ENCODE measurements at places on chromosomes 3 and 15. TPM values are rescaled to one million over a fixed set of nuclear protein-coding genes. Genes with fewer than 3 reads are reported as not detected.

The LSG1 gene
- total RNA-seq = 39.6 TPM

The SV2B gene
- 10.1 TPM for total RNA-seq

The FBXO40 gene
- 0.18 TPM for total RNA-seq

The PLS1 gene
- 1.9 TPM for total RNA-seq

The PRR23A gene
- total RNA-seq = not detected

The NDN gene
- total RNA-seq = 0.31 TPM

The EFCC1 gene
- 10.5 TPM for total RNA-seq

All from motor neuron (in vitro differentiated cells).